Activated CD8-positive, alpha-beta T cell treated with anti-CD3 and anti-CD28 coated beads, Interleukin-2, amount 10 ng/mL, durations not matched to agents 7 days and 5 days (primary cell): ENCODE measurements at places on chromosomes 6 and 20. TPM values are rescaled to one million over a fixed set of nuclear protein-coding genes. Genes with fewer than 3 reads are reported as not detected.

HTR1E gene
- not detected for total RNA-seq

DACT2 gene
- not detected for total RNA-seq

NKX2-2 gene
- total RNA-seq, result not detected

OARD1 gene
- 31.9 TPM for total RNA-seq

- no peak for DNase-seq
Observed at GRCh38 chr6:168695701-168696100, 254.7 kb downstream of the SMOC2 start.

- DNase-seq, result no peak
Observed at GRCh38 chr20:48236000-48236970, 451.0 kb upstream of the SULF2 start.

DNA sequence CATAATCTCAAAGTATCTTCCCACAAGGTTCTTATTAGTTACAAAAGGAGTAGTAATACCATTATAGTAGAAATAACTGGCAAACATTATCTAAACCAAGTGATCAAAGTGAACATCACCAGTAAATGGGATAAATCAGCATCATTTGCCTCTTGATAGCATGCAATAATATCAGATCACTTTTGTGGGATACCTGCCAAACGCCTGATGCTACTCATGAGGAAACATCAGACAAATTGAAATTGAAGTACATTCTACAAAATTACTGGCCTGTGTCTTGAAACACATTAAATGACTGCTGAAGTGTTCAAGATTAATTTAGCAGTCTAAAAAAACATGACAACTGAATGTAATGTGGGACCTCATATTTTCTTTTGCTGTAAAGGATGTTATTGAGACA lies 208.1 kb downstream of the TINAG start:
- no peak for DNase-seq

DNA sequence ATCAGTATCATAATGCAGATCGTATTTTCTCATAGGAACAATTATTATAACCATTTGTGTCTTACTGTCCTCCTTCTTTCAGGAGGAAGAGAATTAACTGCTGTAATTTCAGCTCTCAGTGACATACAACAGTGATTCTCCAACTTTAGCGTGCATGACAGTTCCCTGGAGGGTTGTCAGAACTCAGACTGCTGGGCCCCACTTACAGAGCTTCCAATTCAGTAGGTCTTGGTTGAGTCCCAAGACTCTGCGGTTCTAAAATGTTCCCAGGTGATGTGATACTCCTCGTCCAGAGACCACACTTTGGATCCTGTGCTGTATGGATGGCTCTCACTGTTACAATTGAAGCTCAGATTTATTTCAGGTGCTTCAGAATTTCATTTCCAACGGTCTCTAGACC lies 72.8 kb downstream of the CAP2 start:
- DNase-seq, result no peak

DNA sequence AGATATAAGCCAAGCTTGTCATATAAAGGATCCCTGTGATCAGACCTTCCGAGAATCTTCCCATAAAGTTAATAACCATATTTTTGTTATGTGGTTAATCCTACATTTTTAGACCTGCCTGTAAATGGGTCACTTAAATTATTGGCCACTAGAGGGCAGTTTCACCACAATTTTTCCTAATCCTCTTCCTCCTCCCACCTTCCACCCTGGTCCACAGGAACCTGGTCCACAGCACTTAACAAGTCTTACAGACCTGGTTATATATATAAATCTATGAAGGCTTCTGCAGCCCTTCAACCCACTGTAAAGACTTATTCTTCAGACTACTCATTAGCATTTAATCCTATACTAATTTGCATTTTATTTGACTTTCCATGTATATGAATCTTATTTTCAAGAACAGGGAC lies 28.3 kb downstream of the MRS2 start:
- peak; percentile 39 for DNase-seq

DNA sequence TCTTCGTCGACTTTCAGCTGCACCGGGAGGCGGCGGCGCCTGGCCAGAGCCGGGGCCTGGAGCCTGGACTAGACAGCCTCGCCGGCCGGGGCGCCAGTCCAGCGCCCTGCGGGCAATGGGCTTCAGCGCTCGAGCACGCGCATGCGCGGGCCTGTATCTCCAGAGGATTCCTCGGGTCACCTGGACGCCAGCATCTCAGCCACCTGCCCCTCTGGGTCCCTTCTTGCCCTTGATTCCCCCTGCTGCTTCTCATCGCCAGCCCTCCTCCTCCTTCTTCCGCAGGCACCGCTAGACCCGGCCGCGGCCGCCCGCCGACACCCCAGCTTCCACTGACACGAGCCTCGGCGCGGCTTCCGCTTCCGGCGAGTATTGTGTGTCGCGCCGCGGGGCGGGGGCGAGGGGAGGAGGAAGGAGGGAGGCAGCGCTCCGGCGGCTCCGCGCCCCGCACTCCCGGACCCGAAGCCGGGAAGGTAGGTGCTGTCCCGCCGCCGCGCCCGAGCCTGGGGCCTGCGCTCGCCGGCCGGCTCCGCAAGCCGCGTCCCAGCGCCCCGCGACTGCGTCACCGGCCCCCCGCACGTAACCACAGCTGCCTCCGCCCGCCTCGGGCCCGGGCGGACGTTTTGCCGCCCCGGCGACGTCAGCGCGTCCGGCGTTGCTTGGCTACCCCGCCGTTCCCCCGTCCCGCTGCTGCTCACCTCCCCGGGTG lies at the start of gene TRIM39:
Gene TRIM39 (plus strand): TSS at position 402 of the 706 bp plus-strand sequence. CDS start 2,391 bp downstream, outside the sequence.
- DNase-seq, result peak; percentile 92

GRCh38 chr20:50724851-50725723 lies 6.3 kb upstream of the PARD6B start:
- no peak for DNase-seq

DNA sequence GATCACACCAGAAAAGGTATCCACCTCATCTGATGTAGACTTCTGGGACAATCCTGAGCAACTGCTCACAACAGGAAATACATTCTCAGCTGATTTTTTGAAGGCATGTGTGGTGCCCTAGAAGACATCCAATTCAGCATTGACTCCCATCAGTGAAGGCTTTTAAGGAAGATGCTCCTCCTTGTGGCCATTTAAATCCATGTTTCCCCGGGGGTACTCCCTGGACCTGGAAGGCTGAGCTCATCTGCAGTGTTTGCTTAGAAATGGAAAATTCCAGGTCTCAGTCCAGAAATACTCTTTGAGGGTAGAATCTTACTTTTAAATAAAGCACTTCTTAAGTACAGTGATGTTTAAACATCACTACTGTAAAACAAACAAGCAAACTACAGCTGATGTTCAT lies 195.5 kb upstream of the PDE10A start:
- DNase-seq, result no peak

DNA sequence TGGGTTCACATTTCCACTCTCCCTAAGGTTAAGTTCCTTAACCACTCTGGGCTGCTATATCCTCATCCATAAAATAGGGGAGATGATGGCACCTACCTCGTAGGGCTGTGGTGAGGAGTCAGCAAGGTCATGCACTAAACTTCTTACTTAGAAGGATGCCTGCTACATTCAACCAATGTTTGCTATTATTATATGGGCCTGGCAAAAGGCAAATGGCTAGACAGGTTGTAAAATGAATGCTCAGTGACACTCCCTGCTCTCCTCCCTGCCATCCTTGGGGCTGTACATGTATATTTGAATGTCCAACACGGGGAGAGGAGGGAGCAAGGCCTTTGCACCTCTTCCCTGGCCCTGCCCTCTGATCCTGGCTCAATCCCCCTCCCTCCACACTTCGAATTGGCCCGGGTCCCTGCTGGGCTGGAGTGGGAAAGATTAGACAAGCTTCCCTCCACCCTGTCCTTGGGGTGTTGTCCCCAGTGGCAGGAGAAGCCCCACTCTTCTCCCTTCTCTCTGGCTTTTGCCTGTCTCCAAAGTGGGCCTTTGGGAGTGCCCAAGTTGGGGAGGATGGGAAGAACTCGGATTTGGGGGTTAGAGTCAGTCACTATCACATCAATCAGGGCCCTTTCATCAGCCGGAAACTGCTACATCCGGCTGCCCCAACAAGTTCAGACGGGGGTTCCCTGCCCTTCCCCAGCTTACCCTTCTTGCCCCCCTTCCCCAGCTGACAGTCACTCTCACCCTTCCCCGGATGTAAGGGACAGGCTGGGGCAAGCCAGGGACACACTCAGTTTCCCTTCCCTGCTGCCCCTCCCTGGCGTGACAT lies 36.3 kb upstream of the VEGFA start:
- peak; percentile 54 for DNase-seq

- no peak for DNase-seq
Observed at GRCh38 chr20:44475372-44475693, 341 bp upstream of the TTPAL start.

GRCh38 chr6:139354189-139354588 lies 20.3 kb downstream of the CITED2 start:
- no peak for DNase-seq
